ENCODE measurements at places on chromosomes 12 and 14.
A peak's percentile ranks its signal among the peaks of the same experiment; 100 is the strongest.

GRCh38 chr14:100342195-100342594 is 19.1 kb downstream of the SLC25A47 start:
- DNase-seq: no peak

- no peak for DNase-seq
These were observed 1.4 kb downstream of the C12orf56 start for GRCh38 chr12:64389154-64389553.

DNA sequence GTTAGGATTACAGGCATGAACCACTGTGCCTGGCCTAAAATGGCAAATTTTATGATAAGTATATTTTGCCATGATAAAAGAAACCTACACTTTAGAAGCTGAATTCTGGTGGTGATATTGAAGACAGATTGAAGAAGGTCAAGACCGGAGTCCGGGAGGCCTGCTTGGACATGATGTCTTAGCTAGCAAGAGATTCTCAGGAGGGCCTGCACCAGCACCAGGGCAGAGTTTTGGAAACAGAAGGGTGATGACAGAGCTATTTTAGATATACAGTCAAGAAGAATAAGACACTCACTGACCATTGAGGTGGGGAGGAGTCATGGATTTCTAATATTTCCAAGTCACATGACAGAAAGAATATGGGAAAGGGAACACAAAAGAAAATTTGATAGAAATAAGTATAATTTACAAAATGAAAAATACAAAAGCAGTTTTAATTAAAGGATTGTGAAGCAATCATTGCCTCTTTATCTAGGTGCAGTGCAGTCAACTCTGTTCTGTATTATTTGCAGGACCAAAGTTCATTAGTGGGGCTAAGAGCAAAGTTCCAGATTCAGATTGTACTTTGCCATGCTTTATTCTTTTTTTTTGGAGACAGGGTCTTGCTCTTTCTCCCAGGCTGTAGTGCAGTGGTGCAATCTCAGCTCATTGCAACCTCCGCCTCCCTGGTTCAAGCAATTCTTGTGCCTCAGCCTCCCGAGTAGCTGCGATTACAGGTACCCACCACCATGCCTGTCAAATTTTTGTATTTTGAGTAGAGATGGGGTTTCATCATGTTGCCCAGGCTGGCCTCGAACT is 9.3 kb upstream of the PPP4R3A start:
- no peak for DNase-seq

DNA sequence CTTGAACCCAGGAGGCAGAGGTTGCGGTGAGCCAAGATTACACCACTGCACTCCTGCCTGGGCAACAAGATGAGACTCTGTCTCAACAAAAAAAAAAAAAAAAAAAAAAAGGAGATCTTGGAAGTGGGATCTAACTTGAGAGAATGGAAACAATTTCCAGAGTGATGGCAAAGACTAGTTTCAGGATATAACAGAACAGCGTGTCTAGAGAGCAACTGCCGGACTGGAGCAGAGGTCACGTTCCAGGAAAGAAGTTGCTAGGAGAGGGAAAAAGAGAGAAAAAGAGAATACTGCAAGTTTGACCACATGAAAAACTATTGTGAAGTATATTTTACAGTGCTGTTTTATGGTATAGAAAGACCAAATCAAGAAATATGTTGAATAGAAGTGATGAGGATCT is 118.0 kb downstream of the MON2 start:
- DNase-seq: no peak

GRCh38 chr12:118052324-118053070 is 8.5 kb downstream of the WSB2 start:
- DNase-seq: no peak

DNA sequence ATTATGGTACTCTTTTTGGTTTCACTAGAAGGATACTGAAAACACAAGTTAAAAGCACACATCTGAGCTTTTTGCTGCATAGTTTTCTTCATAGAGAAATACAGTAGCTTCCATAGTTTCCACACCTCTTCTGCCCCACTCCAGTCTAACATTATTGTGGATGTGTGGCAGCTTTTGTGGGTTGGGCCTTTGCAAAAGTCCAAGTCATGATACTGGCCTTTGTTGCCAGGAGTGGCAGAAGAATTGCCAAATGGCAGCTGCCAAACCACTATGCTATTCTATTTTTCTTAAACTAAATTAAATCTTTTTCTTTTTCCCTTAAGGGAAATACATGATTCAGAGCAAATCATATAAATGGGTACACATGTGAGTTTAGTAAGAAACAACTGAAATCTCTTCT is 114.8 kb downstream of the PLEKHA5 start:
- no peak for DNase-seq

DNA sequence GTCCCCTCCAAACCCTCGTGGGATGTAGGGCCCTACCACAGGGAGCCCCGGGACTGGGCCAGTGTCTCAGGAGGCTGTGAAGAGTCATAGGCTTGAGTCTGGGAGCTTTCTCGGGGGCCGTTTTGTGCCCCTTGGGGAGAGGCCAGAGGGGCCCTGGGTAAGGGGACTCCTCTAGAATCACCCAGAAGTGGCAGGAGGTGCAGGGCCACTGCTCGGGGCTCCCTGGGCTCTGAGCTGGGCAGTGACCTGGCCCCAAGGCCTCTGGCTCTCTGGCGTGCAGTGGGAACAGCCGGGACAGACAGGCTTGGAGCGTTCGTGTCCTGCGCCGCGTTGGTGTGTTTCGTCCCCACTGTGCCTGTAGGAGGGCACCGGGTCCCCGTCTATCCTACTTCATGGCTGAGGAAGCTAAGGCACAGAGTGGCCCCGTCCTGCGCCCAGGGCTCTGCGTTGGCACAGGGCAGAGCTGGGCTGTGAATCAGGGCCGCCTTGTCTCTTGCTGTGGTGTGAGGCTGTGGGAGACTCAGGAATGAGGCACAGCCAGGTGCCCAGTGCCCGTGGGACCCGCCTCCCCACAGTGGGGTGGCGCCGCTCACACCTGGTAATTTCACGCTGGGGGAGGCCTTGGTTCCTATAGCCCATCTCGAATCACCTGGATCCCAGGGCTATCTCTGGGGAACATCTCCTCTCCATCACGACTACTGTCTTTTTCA is 23.8 kb upstream of the KIF26A start:
- DNase-seq: no peak

DNA sequence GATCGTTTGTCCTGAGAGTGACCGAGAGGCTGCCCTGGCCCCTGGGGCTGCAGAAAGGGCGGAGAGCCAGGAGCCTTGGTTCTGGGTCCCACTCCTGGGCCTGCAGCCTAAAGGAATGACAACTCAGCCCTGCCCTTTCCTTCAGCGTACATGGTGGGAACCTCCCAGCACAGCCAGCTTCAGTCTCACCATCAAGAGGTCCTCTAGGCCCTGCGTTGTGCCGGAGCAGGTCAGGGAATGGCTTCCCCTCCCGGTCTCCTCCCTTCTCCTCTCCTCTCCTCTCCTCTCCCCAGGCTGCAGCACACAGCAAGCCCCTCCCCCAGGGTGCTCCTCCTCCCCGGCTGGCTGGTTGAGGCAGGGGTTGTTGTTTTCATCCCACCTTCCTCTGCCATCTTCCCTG is 44.6 kb upstream of the TUNAR start:
- no peak for DNase-seq

GRCh38 chr14:28308734-28309133 is 457.9 kb upstream of the FOXG1 start:
- DNase-seq: no peak

DNA sequence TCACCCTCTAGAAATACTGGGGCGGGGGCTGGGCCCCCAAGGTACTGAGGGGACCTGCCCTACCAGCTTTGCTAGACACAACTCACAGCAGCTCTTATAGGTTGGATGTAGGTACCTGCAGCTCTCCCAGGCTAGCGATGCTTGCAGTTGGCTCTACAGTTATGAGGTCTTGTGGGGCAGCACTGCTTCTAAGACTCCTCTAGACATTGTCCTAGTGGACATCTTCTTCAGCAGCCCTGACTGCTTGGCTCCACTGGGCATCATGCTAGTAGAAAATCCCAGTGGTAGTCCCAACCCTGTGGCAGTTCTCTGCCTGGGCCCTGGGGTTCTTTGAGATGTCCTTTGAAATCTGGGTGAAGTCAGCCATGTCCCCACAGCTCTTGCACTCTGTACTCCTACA is 419.3 kb upstream of the SEL1L start:
- no peak for DNase-seq

GRCh38 chr12:57754411-57755193 is at the start of gene MARCHF9:
Gene MARCHF9, plus strand, starts transcription at chr12:57755103. Its CDS starts 426 bp downstream, at chr12:57755529.
- DNase-seq: peak; percentile 91

DNA sequence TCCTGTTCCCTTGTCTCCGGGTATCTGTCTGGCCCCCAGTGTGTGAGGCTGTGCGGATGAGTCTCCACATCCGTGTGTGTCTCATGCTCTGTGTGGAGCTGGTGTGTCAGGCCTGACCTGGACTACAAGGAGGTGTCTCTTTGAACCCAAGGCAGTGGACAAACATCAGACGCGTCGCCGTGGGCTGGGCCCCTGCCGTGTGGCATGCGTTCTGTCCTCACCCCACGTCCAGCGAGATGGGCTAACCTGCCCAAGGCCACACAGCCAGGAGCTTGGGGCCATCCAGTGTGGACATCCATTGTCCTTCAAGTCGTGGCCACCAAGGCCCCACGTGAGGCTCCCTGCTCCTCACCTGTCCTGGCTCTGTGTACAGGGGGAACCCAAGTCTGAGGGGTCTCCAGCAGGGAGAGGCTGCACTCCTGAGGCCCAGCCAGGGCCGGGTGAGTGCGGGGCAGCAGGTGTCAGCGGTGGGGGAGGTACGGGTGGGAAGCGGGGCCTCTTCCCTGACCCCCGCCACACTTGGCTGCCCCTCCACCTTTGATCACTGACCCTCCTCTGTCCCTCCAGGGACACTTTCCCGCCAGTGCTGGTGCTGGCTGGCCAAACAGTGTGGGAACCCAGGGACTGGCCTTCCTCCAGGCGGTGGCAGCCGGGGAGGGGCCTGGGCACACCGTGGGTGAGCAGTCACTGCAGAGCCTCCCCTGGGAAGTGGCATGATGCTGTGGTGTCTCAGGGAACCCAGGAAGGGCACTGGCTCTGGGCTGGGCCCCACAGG is 48.5 kb downstream of the CYP46A1 start:
- no peak for DNase-seq

GRCh38 chr14:99793213-99794150 is at the start of gene EML1:
Gene EML1, plus strand, starts transcription at chr14:99793413. Its CDS starts 64 bp downstream, at chr14:99793477.
- DNase-seq: peak; percentile 94

DNA sequence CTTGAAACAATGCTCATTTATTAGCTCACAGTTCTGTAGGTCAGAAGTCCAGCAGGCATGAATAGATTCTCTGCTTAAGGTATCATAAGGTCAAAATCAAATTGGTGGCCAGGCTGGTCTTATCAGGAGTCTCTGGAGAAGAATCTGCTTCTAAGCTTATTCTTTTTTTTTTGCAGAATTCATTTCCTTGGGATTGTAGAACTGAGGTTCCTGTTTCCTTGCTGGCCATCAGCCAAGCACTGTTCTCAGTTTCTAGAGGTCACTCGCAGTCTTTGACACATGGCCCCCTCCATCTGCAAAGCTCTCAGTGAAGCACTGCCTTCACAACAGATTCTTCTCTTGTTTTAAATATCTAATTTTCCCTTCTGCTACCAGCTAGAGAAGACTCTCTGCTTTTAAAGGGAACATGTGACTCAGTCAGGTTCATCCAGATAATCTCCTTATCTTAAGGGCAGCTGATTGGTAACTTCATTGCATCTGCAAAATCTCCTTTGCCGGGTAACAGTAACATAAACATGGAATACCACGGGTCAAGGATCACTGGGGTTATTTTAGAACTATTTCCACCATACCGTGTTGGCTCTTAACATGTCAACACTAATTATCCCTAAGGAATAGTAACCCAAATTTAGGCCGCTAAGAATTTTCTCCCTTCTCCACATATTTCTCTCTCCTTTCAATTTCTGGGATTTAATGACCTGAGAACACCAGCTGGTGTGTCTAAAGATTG is 25.3 kb downstream of the RHOJ start:
- no peak for DNase-seq

DNA sequence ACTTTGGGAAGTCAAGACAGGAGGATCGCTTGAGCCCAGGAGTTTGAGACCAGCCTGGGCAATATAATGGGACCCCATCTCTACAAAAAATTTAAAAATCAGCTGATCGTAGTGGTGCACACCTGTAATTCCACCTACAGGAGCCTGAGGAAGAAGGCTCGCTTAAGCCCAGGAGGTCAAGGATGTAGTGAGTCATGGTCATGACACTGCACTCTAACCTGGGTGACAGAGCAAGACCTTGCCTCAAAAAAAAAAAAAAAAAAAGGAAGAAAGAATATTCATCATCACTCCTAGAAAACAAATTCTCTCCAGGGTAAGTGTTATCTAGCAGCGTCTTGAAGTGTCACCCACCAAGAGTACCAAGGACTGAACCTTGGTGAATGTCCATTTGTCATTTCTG is 34.2 kb upstream of the PLXNC1 start:
- DNase-seq: no peak

DNA sequence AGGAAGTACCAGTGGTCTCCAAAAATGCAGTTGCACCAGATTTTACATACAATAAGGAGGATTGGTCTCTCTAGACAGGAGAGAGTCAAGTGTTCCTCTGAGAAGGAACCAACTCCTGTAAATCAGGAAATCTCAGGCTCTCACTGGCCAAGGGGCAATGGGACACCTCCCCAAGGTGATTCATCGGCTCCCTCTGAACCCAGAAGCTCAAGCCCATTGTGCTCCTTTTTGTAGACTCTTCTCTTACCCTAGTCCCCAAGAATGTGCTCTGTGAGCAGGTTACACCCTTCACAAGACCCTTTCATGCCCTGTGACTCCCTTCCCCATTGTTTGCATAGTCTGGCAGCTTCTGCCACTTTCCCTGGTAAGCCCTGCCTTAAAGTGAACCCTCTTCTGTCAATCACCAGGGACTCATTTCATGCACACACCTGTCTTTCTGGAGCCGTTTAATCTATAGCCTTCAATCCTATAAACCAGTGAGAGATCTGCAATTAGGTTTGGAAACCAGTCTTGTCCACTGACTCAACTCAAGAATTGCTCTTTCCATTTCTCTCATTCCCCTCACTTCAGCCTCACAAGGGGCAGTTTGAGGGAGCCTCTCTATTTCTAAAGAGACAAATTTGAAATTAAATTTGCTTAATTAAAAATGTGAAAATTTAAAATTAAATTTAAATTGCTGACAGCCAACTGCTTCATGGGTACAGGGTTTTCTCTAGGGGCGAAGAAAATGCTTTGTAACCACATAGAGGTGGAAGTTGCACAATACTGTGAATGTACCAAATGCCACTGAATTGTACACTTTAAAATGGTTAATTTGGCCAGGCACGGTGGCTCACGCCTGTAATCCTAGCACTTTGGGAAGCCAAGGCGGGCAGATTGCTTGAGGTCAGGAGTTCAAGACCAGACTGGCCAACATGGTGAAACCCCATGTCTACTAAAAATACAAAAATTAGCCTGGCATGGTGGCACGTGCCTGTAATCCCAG is 38.3 kb upstream of the LTA4H start:
- DNase-seq: no peak

DNA sequence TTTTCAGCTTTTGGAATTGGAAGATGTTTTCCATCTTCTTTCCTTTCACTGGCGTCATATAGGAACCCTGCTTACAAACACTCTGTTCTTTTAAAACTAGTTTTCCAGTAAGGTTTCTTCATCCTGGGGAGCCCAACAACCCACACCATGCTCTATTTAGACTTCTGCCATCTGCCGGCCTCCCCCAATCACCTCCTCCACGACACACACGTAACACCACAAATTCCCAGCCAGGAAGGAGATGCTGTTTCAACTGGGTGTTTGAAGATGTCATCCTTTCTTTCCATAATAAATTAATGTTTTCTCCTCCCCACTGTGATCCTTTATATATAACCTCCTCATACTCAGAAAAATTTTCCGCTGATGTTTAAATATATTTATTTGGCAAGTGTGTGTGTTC is 231.4 kb upstream of the DDHD1 start:
- no peak for DNase-seq

All from COR-L47 (cell line).